ENCODE measurements at places on chromosomes 2 and 18.

- no peak for DNase-seq
Observed at GRCh38 chr2:231321556-231322334, 73.8 kb upstream of the B3GNT7 start.

DNA sequence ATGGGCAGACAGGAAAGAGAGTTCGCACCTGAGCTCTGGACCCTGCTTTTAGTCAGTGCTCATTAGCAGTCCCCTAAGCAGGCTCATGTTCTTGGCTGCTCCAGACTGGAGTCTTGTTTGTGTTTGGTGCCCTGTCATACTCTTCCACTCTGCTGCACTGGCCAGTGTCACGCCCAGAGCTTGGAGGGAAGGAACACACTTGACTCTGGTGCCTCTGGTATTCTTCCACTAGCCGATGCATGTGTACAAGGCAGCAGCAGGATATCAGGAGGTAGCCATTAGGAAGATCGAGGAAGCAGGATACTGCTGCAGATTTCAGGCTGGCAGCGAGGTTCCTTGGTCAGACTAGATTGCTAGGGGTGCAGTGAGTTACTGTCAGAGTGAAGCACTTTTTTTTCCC lies 81.4 kb upstream of the B3GNT2 start:
- no peak for DNase-seq

- DNase-seq: no peak
Observed at GRCh38 chr2:68959001-68959400, 6.3 kb upstream of the GKN2 start.

- DNase-seq: no peak
Observed at GRCh38 chr2:28164280-28164801, 228.3 kb upstream of the FOSL2 start.

DNA sequence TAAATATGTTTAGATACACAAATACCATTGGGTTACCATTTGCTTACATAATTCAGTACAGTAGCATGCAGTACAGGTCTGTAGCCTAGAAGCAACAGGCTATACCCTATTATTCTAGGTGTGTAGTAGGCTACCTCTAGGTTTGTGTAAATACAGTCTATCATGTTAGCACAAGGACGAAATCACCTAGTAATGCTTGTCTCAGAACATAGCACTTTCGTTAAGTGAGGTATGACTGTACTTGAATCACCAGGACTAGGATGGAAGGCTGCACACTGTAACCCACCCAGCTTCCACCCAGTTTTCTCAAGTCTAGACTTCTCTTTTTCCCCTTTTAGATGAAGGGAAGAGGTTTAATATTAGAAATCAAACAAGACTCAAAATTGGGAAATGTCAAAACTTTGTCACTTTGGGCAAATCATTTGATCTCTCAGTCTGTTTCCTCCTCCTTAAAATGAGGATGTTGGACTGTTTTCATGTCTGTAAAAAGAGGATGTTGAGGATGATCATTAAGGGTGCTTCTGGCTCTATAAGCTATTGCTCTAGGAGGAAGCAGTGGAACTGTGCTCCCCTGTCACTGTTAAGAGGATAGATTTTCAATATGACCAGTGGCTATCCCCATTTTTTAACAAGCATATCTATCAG lies 3.7 kb upstream of the SOCS6 start:
- no peak for DNase-seq

All from activated naive CD4-positive, alpha-beta T cell treated with anti-CD3 and anti-CD28 coated beads, Interleukin-2, amount 50 U/mL, for 72 hours (primary cell).